Naive B cell (primary cell): ENCODE measurements at places on chromosomes 3 and 15. TPM values are rescaled to one million over a fixed set of nuclear protein-coding genes. Genes with fewer than 3 reads are reported as not detected.

GPR149 gene
- not detected for polyA plus RNA-seq

MCF2L2 gene
- not detected for polyA plus RNA-seq

OIP5 gene
- polyA plus RNA-seq, result 0.96 TPM

TRPM1 gene
- polyA plus RNA-seq, result not detected

- no peak overlapping the region for H3K27ac ChIP-seq
- DNase-seq, result no peak
- peaks cover 9% of the 10 kb centered on the region for H3K4me1 ChIP-seq
- no peaks in the 10 kb centered on the region for H3K27me3 ChIP-seq
- H3K36me3 ChIP-seq, result no peaks in the 10 kb centered on the region
These were observed 27.7 kb downstream of the PTH1R start for GRCh38 chr3:46905213-46905560.

GRCh38 chr3:47412842-47413520 is 32.2 kb downstream of the PTPN23 start:
- no peaks in the 10 kb centered on the region for H3K36me3 ChIP-seq
- DNase-seq, result no peak
- no peaks in the 10 kb centered on the region for H3K27me3 ChIP-seq
- H3K4me1 ChIP-seq, result peaks cover 21% of the 10 kb centered on the region
- no peak overlapping the region for H3K4me3 ChIP-seq
